ENCODE measurements at places on chromosomes 11 and 22. TPM values are rescaled to one million over a fixed set of nuclear protein-coding genes. Genes with fewer than 3 reads are reported as not detected.

Gene PKP3
- total RNA-seq, result 382 TPM

Gene C22orf31
- total RNA-seq, result not detected

Gene OR8G5
- not detected for total RNA-seq

Gene APOL5
- total RNA-seq, result not detected

Gene BRSK2
- total RNA-seq, result not detected
